ENCODE measurements at places on chromosomes 4 and X.

- peak; percentile 42 for DNase-seq
These were observed at the start of gene GPR34 for GRCh38 chrX:41688835-41689234. GPR34 (plus strand) TSS chrX:41688973; CDS start chrX:41695634, 6,661 bp downstream.

- no peak for DNase-seq
These were observed 115.6 kb downstream of the DHRSX start for GRCh38 chrX:2385224-2385623.

DNA sequence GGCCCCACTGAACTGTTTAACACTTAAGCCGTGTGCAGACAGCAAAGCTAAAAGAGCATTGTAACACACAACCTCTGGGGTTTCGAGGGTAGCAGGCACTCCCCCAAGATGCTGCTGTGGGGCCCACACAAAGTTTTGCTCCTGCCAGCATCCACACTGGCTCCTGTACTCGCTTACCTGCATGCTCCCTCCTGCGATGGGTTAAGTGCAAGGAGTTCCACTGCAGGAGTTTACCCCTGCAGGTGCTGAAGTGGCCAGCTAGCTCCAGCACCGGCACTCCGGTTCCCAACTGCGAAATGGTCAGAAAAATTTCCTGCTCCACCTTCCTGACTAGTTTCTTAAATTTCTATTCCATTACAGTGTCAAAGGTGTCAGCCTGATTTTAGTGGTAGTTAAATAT lies 443.5 kb downstream of the PCDH10 start:
- no peak for DNase-seq

DNA sequence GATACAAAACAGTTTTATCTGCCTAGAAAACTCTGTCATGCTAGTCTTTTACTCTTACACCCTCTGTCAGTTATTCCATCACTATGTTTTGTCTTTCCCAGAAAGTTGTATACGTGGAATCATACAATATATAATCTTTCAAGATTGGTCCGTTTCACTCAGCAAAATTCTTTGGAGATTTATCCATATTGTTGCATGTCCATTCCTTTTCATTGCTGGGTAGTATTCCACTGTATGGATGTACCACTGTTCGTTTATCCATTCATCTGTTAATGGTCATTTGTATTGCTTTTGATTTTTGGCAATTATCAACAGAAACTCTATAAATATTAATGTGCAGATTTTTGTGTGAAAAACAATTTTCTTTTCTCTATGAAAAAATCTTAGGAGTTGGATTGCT lies 63.1 kb downstream of the GLUD2 start:
- DNase-seq = no peak

GRCh38 chrX:134246282-134246681 lies 9.3 kb downstream of the CCDC160 start:
- no peak for DNase-seq

DNA sequence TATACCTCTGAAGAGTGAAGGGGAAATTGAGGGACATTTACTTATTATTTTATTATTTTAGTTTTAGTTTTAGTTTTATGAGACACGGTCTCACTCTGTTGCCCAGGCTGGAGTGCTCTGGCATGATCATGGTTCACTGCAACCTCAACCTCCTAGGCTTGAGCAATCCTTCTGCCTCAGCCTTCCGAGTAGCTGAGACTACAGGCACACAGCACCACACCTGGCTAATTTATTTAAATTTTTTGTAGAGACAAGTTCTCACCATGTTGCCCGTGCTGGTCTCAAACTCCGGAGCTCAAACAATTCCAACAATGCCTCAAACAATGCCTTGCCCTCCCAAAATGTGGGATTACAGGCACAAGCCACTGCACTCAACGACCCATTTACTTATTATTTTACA lies 68.4 kb upstream of the BMP2K start:
- DNase-seq = no peak

GRCh38 chrX:149313871-149314371 lies 191.2 kb downstream of the IDS start:
- no peak for DNase-seq

- DNase-seq = no peak
These were observed 12.6 kb upstream of the SUPT20HL1 start for GRCh38 chrX:24347881-24348280.

- DNase-seq = no peak
These were observed 50.5 kb downstream of the PSAPL1 start for GRCh38 chr4:7384003-7384928.

All from activated CD4-positive, alpha-beta T cell treated with anti-CD3 and anti-CD28 coated beads, Interleukin-2, Interleukin-4, amounts not matched to agents 100 ng/mL and 50 ng/mL, durations not matched to agents 16 hours and 8 hours (primary cell).